ENCODE measurements at places on chromosomes 16 and 17.
A peak's percentile ranks its signal among the peaks of the same experiment; 100 is the strongest.

GRCh38 chr16:78998879-78999278, 601.7 kb downstream of the MAF start:
- DNase-seq, result no peak

GRCh38 chr17:34366010-34366409, 3.0 kb upstream of the CCL1 start:
- DNase-seq, result no peak

DNA sequence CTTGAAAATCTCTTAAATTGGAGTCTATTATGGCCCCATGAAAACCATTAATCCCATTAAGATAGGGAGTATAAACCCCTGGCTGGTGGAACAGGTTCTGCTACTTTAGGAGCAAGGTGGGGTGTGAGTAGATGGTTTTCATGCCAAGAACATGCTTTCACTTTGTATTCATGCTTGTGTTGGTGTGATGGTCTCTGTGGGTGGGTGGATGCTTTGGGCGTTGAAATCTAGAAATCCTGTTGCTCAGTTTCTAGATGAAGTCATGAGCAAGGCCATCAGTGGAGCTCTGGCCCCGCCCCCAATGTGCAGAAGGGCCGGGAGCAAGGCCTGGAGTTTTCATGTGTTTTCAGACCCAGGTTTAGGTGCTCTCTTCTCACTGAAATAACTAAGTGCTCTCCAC, 20.1 kb downstream of the PLD6 start:
- no peak for DNase-seq

GRCh38 chr16:23182679-23183542, at the start of gene SCNN1G:
SCNN1G (plus strand) TSS chr16:23182745; CDS start chr16:23186272, 3,527 bp downstream.
- DNase-seq, result no peak

GRCh38 chr17:17538417-17539391, 42.5 kb upstream of the RASD1 start:
- peak; percentile 97 for DNase-seq

DNA sequence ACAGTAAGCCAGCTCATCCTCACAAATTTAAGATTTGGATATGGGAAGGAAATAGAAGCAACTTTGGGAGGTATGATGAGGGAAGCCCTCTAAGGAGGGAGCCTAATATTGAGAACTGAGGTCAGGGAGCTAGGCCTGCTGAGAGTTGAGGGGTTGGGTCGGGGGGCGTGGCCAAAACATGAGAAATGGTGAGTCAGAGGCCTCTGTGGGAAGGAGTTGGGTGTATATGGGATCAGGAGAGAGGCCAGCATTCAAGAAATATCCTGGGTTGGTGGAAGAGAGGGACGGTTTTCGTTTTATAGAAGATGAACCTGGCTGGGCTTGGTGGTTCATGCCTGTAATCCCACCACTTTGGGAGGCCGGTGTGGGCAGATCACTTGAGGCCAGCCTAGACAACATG, 48.4 kb downstream of the CLEC16A start:
- no peak for DNase-seq

DNA sequence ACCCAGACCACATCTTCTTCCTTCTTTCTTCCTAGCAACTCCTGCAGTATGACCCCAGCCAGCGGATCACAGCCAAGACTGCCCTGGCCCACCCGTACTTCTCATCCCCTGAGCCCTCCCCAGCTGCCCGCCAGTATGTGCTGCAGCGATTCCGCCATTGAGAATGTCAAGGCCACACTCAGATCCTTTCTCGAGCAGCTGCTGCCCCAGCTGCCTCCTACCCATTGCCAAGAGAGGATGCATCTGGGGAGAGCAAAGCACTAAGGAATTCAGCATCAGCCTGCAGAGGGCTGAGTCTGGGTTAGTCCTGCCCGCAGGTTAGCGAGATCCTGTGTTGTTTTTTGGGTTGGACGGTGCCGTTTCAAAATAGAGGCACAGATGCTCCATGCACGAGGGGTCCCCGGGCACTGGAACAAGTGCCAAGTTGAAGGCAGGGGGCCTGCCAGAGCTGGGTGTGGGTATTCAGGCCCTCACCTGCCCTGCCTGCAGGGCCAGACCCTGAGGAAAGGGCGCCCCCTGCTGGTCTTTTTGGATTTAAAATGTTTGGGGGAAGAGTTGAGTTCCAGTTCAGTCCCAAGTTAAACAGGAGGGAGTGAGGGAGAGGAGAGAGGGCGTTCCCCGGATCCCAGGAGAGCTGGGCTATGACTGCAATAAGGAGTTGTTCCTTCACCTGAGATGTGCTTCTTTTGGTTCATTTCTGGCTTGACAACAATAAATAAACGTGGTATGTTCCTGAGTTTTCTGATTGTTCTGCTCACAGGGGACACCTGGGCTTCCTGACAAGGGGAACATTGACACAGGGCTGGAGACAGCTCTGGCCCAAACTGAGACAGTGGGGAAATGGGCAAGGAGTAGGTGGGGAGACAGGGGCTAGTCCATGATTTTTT, 4.9 kb downstream of the CDK3 start:
- peak; percentile 52 for DNase-seq

DNA sequence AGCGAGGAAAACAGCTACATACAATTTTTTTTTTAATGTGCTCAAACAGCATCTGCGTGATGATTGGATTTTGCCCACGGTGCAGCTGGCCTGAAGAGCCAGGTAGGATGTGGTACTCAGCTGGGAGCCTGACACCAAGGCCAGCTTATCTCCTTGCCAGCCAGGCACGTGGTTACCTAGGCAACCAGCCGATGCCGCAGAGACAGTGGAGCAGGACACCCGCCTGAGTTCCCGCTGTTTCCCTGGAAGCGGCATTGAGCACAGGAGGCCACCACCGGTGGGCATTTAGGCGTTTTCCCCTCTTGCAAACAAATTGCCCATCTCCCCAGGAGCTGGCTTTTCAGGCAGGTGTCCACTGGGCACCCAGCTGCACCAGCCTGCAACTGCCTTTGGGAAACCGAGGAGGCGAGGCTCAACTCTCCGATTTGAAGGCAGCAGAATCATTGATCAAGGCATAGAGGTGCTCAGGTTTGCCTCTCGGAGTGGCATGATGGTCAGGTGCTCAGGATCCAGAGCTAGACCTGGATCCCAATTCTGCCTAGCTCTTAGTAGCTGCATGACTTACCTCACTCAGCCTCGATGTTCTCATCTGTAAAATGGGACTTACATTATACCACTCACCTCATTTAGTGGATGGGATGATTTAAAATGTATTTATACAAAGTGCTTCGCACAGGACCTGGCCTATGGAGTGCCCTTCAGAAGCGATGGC, 137.5 kb upstream of the PLCG2 start:
- DNase-seq, result peak; percentile 93

- no peak for DNase-seq
Measured at GRCh38 chr16:65600046-65600445, 478.2 kb upstream of the CDH11 start.

- DNase-seq, result no peak
Measured at GRCh38 chr17:19805006-19805405, 56.9 kb upstream of the ALDH3A1 start.

- DNase-seq, result no peak
Measured at GRCh38 chr16:27195941-27196595, 7.3 kb upstream of the KDM8 start.

GRCh38 chr17:47989700-47990099, 18.8 kb downstream of the CDK5RAP3 start:
- DNase-seq, result no peak

- DNase-seq, result no peak
Measured at GRCh38 chr17:9839433-9839832, 13.7 kb downstream of the GLP2R start.

- no peak for DNase-seq
Measured at GRCh38 chr17:28665994-28666393, 4.0 kb downstream of the SUPT6H start.

GRCh38 chr17:70091005-70091568, 16.1 kb downstream of the KCNJ16 start:
- DNase-seq, result no peak

DNA sequence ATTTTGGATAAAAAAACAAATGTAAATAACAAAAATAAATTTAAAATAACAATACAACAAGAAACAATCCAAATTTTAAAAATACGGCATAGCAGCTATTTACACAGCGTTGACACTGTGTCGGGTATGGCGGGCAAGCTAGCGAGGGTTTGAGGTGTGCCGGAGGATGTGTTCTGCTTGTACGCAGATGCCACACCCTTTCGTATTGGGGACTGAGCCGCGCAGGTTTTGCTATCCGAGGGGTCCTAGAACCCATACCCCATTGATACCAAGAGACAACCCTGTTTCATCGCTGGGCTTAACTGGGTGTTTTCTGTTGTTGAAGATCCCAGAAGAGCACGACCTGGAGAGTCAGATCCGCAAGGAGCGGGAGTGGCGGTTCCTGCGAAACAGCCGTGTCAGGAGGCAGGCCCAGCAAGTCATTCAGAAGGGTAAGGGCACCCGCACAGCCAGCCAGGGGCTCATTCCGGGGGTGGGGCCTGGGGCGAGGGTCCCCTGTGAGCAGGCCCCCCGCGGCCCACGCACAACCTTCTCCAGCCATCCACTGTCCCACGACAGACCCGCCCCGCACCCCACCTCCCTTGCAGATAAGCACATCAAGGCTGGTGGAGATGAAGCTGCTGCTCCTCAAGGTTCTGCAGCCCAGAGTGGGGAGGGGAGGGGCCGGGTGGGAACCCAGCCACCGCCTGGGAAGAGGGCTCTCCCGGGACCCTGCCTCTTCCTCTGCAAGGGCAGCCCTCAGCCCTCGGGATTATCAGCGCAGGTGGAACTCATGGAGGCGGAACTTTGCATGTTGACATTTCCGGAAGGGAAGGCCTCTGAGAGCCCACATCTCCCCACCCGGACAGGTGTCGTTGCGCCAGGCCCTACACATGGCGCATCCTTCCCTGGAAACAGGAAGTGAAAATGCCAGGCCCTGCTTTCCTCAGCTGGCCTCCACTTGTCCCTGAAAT, 51.2 kb upstream of the CHMP6 start:
- DNase-seq, result no peak

- no peak for DNase-seq
Measured at GRCh38 chr17:29837531-29837930, 92.5 kb downstream of the SSH2 start.

GRCh38 chr17:71441098-71441497, 679.7 kb upstream of the SOX9 start:
- no peak for DNase-seq

GRCh38 chr16:88653596-88654362, 2.9 kb upstream of the CYBA start:
- no peak for DNase-seq

DNA sequence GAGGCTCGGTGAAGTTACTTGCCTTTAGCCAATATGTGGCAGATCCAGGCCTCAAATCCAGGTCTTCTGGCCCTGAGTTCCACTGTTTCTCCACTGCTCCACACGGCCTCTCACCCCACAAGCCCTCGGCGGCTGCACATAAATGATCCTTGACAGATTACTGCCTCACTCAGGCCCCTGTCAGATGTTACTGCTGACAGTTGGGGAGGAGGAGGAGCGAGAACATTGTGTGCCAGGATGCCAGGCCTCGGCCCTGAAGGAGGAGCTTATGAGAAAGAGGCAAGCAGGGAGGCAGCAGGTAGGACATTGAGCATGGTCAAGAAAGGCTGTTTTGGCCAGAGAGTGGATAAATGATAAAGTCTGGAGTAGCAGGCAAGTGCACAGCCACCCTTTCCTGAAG, 88.6 kb downstream of the RAB11FIP4 start:
- DNase-seq, result no peak

- DNase-seq, result peak; percentile 77
Measured at GRCh38 chr17:59311051-59311468, 20.4 kb upstream of the YPEL2 start.

DNA sequence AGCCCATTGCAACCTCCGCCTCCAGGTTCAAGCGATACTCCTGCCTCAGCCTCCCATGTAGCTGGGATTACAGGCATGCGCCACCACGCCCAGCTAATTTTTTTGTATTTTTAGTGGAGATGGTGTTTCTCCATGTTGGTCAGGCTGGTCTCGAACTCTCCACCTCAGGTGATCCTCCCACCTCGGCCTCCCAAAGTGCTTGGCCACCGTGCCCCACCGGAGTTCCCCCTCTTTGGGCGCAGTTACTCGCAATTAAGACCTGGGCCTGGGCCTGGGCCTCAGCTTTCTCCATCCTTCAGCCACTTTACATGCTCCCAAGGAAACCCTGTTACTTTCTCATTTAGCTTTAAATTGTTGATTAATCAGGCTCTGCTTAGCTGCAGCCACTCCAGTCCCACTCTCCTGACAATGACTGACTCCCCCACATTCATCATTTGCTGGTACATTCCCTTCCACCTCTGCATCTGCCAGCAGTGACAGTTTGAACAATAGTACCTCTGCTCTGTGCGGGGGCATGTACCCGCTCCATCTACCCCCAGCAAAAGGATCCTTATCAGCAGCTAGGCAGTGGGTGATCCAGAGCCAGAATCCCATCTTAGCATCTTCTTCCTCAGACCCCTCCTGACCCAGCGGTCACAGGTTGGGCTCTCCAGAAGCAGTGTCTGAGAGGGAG, 47.2 kb upstream of the SLC47A1 start:
- no peak for DNase-seq

DNA sequence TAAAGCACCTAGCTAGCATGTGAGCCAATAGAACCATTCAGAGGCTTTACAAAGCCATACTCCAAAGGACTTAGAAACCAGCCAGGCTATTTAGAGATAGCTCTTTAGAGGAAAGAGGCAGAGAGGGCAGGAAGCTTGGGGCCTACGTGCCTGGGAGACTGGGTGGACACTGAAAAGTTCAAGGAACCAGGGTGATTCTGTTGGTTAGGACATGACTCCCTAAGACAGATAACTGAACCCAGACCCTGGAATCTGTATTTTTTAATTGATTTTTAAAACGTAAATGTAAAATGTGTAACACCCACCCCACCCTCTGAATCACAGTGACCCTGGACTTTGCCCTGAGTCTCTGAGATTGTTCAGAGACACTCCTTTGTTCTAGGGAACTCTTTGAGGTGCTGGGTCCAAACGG, 16.1 kb upstream of the GNA13 start:
- DNase-seq, result no peak
